ENCODE measurements at places on chromosomes 13 and 19.
A peak's percentile ranks its signal among the peaks of the same experiment; 100 is the strongest.

- no peak for DNase-seq
Observed at GRCh38 chr13:113211774-113212173, 2.4 kb downstream of the CUL4A start.

GRCh38 chr19:19642506-19643157 is 825 bp downstream of the GMIP start:
- peak; percentile 62 for DNase-seq

DNA sequence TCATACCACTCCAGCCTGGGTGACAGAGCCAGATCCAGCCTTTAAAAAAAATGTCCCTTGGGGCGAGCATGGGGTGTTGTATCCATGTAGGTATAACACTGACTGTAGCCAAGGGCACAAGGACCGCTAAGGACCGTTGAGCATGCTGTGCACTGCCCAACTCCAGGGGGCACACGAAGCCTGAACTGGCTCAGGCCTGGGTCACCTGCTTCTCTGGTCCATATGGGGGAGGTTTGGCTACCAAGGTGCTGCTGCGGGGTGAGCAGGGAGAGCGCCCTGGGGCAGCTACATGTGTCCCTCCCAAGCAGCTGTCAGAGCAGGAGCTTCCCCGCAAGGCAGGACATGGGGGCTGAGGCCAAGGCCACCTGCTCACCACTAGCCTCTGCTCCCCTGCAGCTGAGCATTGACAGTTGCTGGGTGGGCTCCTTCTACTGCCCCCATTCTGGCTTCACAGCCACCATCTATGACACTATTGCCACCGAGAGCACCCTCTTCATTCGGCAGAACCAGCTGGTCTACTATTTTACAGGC is 16.3 kb downstream of the CATSPERG start:
- DNase-seq, result no peak

DNA sequence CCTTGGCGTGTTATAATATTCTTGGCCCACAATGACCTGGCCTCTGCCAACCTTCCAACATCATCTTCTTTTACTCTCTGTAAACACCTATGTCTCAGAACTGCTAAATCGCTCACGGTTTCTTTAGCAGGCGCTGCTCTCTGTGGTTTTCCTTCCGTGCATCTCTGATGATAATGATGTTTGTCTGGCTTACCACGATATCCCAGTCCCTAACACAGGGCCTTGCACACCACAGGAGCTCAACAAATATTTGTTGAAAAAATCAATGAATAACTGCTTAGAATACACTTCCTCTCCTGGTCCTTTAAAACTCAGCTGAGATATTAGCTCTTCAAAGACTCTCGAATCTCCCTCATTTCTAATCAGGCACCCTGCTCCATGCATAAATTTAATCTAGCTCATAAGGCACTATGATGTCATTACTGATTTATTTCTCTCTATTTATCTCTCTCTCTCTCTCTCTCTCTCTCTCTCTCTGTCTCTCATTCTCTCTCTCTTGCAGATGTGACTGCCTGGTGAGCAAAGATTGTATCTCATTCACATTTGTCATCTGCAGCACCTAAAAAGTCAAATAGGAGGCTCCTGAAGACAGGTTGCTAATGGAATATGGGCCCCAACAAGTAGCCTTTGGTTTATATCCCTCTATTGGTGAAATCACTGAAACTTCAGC is 206.4 kb downstream of the NHLRC3 start:
- no peak for DNase-seq

DNA sequence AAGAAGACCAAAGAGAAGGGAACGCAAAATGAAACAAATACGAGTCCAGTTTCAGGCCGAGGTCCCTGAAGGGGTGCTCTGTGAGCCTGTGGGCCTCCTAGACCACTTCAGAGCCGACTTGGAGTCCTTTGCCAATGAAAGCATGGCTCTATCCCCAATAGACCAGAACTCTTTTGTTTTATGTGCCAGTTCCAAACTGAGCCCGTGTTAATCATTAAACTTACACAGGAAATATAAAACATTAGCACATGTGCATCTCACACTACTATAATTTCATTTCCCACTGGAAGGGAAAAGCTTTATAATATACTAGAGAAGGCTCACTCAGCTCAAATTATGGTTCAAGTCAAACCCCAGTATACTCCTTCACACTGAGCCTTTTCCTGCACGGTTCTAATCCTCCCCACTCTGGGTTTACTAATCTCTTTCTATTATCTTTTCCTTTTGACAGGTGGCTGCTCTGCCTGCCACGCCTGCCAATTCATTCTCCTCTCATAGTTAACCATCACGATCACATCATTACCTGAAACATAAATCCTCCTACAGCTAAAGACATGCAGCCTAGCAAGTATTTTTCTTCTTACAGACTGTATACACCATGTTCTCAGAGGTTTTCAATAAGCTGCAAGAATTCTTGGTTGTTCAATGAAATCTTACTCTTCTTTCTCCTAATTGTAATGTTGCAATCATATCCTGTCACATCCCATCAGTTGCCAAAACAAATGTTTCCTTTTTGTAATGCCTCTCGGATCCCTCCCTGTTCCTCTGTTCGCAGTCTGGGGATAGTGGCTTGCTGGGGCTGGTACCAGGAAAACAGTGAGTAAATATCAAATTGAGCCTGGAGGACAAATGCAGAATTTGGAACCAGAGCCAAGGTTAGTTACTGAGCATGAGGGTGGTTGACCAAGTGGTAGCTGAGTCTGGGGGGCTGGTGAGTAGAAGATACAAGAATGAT is 18.8 kb upstream of the WASF3 start:
- DNase-seq, result peak; percentile 63

DNA sequence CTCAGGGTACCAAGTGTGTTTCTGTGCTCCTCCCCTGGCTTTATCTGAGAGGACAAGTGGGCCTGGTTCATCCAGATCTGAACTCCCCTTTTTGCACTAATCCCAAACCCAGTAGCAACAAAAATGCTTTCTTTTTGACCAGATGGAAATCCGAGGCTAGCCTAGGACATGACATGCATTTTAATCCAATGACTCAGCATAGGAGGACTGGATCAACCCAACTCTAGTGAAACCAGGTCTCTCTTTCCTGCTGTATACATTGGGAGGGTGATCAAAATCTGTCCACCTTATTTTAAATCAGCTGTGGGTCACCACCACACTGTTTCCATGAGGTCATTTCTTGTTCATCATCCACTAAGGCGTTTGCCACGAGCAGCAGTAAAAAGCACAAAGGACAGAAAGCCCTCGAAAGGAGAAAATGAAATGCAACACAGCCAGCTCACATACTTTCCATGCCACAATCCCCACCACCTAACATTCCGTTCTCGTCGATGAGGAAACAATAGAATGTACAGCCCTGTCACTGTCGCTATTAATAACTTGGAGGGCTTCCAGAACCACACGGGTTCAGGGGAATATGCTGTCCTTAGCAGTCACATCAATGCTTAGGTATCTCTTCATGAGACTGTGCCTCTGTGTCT is 543.0 kb downstream of the IRS2 start:
- no peak for DNase-seq

- no peak for DNase-seq
Observed at GRCh38 chr19:55272142-55272541, 7.8 kb downstream of the HSPBP1 start.

- DNase-seq, result no peak
Observed at GRCh38 chr13:59374691-59375090, 789.0 kb downstream of the DIAPH3 start.

- no peak for DNase-seq
Observed at GRCh38 chr19:46620716-46621115, 4.2 kb downstream of the PTGIR start.

DNA sequence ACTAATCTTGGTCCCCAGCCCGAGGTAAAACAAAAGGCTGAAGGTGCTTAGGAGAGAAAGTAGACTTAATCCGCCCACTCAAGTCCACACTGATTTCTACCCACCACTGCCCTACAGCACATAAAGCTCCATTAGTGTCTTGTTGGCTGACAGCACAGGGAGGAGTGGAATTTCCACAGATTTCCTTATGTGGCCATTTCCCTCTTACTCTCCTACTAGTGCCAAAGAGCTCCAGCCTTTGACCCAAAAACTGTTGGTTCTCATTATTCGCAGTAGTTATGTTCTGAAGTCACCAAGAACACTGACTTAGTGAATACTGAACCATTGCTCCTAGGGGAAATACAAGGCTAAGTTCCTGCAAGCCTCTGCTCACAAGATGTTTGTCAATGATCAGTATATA is 61.2 kb downstream of the RAB20 start:
- no peak for DNase-seq

GRCh38 chr13:61253105-61253877 is 162.4 kb downstream of the PCDH20 start:
- DNase-seq, result no peak

DNA sequence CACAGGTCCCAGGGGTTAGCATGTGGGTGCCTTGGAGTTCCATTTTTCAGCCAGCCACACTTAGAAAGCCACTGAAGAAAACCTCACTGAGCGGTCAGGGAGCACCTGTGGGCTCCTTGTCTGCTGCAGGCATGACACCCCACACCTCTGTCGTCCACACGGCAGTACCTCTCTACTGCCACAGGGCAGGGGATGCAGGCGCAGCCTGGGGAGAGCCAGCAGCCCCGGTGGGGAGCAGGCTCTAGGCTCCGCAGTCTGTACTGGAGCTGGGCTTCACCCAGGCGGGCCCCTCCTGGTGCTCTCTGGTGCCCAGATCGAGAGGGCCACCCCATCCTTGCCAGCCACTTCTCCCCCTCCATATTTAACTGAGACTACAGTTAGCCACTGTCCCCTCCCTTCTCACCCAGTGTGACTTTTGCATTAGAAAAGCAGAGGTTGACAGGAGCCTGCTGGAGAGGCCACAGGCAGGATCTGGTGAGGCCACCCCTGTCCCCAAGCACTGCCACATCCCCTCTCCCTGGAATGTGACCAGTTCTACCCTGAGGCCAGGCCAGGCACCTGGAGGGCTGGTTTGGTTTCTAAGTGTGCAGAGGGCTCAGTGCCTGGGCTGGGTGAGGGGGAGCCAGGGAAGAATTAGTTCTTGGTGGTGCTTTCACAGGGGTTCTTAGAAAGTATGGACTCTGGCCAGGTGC is 104.4 kb downstream of the KDM4B start:
- DNase-seq, result no peak

GRCh38 chr19:55097864-55098715 is 19.3 kb downstream of the PPP1R12C start:
- DNase-seq, result no peak

- DNase-seq, result no peak
Observed at GRCh38 chr13:40787062-40787461, 2.3 kb upstream of the SLC25A15 start.

- no peak for DNase-seq
Observed at GRCh38 chr19:42465827-42466280, 23.1 kb upstream of the CXCL17 start.

GRCh38 chr19:10554760-10555609 is 10.8 kb downstream of the KRI1 start:
- DNase-seq, result no peak

DNA sequence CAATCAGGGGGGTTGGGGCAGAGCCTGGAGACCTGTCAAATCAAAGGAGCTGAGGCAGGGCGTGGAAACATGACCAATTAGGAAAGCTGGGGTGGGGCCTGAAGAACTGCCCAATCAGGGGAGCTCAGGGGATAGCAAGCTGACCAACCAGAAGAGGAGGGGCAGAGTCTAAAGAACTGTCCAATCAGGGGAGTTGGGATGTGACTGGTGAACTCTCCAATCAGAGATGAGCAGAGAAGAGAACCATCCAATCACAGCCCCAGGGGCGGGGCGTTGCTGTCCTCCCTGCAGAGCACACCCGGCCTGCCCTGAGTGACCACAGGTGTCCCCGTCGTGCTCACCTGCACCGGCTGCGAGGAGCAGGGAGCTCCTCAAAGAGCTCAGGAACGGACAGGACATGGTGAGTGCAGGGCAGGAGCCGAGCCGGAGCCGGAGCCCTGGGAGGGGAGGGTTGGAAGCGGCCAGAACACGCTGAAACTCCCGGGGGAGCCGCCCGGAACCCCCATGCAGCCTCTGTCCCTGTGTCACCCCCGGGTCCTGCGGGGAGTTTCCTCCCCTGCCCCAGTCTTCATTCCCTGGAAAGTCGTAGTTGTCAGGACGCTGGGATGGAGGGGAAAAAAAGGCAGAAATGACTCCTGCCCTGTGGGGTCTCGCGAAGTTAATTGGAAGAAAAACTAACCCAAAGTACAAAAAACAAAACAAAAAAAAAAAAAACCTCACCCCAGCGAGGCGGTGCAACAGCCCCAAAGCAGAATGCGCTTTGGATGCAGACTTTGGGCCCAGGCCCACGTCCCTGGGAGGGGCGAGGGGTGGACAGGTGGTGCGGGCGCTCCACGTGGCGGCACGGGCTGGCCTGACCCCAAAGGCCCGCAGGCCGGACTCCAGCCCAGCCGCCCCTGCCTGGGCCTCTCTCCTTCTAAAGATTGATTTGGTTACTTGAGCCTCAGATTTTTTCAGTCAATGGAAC is at the start of gene ZNF556:
TSS of gene ZNF556 (plus strand) at position 311 of the 967 bp plus-strand sequence. CDS start at position 398, 87 bp downstream.
- peak; percentile 48 for DNase-seq

GRCh38 chr19:18725841-18726770 is 42.6 kb downstream of the CRTC1 start:
- DNase-seq, result peak; percentile 78

DNA sequence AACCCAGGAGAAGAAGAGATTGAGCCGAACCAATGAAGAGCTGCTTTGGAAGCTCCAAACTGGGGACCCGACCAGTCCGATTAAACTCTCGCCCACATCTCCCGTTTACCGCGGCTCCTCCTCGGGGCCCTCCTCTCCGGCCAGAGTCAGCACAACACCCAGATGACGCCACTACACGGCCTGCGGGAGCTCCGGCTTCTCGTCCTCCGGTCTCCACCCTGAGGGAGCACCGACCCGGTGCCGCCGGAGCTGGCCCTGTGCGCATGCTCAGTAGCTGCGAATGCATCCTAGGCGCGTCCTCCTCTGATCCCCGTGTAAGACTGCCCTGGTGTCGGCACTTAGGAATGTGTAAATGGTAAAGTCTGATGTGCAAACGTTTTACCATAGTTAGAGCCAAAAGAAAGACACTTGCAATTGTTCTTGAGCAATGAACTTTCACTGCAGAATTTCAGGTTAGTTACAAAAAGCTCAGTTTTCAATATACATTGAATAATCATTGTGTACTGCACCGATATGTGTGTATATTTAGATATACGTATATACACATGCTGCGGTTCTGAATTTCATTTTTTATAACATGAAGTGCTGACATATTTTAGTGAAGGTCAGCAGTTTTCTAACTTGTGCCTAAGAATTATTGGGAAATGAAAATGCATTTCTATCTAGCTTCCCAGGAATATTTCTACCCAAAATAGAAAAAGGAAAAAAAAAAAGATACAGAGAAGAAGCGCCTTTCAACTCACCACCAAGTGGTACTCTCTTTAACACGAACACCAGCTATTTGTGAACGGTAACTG is 92.2 kb downstream of the SLC7A1 start:
- no peak for DNase-seq
